ENCODE measurements at places on chromosomes 3 and 15. TPM values are rescaled to one million over a fixed set of nuclear protein-coding genes. Genes with fewer than 3 reads are reported as not detected.

DNA sequence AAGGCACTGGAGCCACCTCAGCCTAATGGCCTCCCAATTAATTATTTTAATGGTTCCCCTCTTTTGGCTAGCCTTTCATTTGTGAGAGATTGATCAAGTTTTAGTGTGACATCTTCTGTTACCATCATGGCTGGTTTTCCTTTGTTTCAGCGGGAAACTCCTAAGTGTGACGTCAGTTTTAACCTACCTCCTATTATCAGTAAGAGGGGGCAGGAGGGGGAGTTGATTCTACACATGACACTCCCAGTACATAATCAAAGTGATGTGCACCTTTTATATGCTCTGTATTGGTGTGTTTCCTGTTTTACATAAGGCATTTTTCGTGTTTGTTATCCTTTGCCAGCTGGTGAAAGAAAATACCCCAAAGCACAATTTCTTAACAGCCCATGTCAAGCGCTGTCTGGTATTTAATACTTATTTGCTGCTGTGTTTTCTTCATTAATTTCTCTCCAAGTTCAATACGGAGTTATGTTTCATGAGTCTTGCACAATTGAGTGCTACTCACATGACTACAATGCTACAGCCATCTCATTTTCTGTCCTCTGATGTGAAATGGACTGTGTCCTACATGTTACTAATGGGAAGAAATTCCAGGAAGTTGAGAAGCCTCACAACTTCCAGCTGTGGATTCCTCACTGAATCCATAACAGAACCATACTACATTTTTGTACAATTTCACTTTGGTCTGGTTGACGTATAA is 52.2 kb upstream of the POLR2M start:
- DNase-seq, result no peak

DNA sequence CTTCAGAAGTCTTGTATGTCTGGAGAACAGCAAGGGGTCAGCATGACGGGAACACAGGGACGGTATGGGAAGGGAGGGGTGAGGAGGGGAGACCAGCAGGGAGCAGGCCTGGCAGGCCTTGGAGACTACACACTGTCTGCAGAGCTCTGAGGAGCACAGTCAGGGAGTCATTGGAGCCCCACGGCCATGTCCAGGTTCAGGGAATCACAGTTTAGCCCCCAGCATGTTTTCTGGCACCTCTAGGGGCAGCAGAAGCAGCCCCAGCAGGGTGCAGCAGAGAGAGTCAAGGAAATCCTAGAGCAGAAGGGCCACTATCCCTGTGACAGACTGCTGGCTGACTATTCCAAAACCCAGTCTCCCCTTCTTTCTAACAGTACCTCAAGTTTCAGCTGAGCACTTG is 3.2 kb downstream of the LAMP3 start:
- DNase-seq, result no peak

- DNase-seq, result no peak
Observed at GRCh38 chr3:73451301-73451944, 173.3 kb downstream of the PDZRN3 start.

DNA sequence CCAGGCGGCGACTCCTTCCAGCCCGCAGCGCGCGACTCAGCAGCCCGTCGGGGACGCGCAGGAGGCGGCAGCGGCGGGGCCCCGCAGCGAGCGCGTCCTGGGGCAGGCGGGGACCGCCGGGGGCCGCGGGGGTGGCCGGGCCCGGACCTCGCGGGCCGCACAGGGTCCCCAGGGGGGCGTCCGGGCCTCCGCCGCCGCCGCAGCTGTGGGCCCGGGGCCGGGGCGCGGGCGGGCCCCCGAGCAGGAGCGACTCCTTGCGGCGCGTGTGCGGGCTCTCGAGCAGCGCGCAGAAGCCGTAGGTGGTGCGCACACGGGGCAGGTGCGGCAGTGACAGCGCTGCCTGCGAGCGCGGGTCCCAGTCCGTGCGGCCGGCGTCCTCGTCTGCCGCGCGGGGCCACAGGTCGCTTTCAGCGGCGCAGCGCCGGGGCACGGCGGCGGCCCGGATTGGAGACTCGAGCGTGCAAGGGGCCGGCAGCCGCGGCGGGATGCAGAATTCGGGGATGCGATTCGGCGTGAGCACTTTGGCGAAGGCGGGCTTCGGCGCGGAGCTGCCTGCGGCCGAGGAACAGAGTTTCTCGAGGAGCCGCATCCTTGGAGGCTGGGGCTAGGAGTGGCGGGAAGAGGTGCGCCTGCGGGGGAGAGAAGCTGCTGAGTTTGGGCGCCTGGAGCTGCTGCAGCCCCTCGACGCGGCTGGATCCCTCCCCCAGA is 535 bp downstream of the C2CD4B start:
- no peak for DNase-seq

DNA sequence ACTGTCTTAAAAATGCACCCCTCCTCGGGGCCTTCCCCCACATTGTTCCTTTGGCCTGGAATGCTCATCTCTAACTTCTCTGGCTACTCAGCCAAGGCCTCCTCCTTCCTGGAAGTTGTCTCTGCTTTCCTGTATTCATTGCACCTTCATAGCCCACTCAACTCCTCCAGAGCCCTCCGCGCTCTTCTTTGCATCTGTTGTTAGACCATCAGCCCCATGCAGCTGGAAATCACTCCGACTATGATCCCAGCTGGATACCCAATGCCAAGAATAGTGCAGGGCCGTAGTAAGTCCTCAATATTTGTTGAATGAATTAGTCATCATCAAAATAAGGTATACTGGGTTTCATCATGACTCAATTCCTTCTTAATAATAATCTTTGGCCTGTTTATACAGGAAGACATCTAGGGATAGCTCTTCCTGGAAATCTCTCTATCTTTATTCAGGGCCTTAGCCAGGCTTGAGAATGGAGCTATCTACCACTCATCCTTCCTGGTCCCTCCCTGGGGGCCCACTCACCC is 112.7 kb downstream of the SYNPR start:
- no peak for DNase-seq

GRCh38 chr15:66051833-66052232 is 182.5 kb downstream of the RAB11A start:
- DNase-seq, result no peak

DNA sequence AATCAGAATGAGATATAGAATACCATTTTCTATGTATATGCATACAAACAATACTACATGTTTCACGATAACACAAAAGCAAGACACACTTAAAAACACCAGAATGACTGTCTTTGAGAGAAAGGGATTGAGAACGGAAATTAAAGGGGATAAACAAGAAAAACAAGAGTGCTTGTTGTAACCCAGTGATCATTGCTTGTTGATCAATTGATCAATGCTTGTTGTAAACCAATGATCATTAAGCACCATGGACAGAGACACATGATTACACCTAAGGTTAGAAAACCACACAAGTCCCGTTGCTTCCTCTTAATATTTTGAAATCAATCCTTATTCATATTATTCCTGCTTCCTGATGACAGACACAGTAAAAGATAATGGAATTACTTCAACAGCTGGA is 1.1 kb upstream of the OR4F15 start:
- DNase-seq, result no peak

DNA sequence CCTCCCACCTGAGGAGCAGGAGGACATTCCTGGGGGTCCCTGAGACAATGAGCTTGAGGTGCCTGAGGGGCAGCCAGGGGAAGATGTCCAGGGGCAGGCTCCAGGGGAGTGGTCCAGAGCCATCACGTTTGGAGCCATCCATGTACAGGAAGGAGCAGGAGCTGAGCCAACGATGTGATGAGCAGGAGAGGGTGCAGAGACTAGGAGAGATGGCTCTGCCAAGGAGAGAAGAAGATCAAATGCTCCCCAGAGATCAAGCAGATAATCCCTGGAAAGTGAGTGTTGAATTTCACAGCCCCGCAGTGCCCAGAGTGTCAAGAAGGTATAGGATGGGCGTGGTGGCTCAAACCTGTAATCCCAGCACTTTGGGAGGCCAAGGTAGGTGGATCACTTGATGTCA is 97.8 kb upstream of the HERC1 start:
- no peak for DNase-seq

DNA sequence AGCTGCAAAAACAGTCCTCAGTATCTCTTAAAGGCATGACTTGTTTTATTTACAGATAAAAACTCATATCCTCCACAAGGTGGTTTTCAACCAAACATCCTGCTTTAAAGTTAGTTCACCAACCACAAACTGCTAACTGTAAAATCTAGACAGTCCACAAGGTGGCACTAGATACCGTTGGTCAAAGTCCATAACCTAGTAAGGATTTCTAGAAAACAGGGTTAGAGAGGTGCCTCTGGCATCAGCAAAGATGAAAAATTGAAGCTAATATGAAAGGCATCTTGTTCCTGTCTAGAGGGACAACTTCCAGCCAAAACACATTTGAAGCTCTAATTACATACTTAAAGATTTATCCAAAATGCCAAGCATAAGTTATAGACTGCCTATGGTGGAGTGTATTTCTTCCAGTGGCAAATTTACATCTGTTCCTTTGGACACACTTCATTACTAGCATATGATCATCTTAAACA is 56.0 kb downstream of the ZMAT3 start:
- DNase-seq, result peak; percentile 68

DNA sequence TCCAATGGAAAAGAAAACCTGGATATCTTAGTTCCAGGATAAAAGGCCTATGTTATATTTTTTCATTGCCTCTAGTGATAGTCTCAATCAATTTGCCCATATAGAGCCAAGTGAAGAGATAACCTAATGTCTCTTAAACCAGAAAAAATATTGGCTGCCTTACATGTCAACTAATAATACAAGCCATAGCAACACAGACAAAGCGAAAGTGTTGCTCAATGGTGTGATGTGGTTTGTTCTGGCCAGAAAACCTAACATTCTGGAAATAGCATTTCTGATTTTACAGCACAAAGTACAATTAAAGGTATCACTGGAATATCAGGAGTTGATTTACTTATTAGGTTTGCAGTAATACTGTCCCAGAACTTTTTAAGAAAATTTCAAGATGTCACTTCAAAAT is 101.5 kb downstream of the ATP8B4 start:
- no peak for DNase-seq

- no peak for DNase-seq
Observed at GRCh38 chr3:177589041-177589650, 391.9 kb upstream of the TBL1XR1 start.

- DNase-seq, result no peak
Observed at GRCh38 chr3:25478964-25479726, 51.1 kb downstream of the RARB start.

DNA sequence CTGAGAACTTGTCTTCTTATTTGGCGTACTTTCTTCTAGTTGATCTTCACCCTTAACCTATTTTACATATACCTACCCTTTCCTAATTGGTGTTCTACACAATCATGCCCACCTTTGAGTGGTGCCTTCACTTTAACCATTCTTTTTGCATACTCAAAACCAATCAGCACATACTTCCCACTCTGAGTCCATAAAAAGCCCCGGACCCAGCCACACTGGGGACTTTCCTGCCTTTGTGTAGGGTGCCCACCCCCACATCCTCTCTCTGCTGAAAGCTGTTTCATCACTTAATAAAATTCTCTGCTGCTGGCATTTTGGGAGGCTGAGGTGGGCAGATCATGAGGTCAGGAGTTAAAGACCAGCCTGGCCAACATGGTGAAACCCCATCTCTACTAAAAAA is 15.9 kb upstream of the CHST2 start:
- DNase-seq, result no peak

DNA sequence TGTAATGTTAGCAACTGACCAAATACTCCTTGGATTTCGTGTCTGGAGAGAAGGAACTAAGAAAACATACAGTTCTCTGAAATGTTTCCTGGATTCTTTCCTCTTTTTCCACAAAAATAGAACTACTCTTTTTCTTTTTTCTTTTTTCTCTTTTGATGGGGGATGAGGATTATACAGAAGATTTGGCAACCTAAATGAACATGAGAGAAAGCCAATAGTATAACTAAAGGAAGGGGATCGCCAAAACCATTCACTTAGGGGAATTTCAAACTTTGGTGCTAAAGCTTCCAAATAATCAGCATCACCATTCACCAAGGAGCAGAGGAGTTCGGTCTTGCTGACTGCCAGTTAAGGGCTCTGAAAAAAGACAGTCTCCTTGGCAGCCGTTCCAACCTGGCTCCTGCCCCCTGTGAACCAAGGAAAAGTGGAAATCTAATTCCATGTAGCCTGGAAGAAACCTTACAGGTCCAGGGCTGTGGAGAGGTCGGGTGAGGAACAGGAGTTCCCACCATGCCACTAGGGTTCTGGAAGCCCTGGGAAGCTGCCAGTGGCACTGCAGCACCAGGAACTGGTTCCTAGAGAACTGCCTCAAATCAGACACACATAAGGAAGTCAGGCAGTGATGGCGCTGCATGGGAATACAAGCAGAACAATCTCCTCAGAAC is 176.9 kb downstream of the TNIK start:
- DNase-seq, result no peak

DNA sequence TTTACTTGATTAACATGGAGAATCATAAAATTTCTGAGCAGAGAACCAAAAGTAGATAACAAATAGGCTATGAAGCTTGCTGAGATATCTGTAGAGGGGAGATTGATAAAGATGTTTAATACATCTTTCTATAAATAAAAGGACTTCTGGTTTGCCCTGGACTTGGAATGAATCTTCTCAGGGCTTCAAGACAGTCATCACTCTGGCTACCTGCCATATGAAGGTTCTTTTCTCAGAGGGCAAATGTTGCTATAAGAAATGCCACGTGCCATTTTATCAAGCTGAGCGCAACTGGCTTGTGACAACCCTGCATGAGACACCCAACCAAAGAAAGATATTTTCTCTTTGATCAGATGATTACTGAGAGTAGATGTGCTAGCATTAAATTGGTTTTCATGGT is 192.5 kb downstream of the WNT5A start:
- no peak for DNase-seq

DNA sequence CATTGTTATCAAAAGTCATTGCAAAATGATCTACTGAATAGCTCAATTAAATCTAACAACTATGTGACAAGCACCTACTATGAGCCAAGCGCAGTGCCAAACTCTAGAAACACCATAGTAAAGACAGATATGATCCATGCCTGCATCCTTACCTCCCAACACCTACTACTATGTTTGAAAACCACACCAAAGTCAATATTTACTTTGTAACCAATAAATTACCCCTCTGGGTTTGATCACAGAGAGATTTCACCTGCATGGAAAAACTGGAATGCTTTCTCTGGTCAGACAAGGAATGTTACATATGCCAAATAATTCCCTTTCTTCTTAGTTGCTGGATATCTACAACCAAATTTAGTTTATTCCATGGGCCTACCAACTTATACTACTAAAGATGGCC is 422.2 kb downstream of the FHIT start:
- no peak for DNase-seq

- DNase-seq, result no peak
Observed at GRCh38 chr3:177928172-177928873, 607.9 kb upstream of the KCNMB2 start.

The SPSB4 gene
- total RNA-seq, result not detected

The TMEM207 gene
- total RNA-seq, result not detected

The ARHGEF26 gene
- not detected for total RNA-seq

The RETNLB gene
- not detected for total RNA-seq

The ARGFX gene
- total RNA-seq, result not detected

The PLA2G4D gene
- total RNA-seq, result not detected

The NOX5 gene
- not detected for total RNA-seq

The DNASE1L3 gene
- total RNA-seq, result not detected

The TMC3 gene
- total RNA-seq, result not detected

The GABRB3 gene
- not detected for total RNA-seq

The IL17RE gene
- total RNA-seq, result 3.2 TPM
